ENCODE measurements at places on chromosomes 6 and 20.

- no peak for DNase-seq
These were observed 111.0 kb downstream of the SOBP start for GRCh38 chr6:107600936-107601335.

DNA sequence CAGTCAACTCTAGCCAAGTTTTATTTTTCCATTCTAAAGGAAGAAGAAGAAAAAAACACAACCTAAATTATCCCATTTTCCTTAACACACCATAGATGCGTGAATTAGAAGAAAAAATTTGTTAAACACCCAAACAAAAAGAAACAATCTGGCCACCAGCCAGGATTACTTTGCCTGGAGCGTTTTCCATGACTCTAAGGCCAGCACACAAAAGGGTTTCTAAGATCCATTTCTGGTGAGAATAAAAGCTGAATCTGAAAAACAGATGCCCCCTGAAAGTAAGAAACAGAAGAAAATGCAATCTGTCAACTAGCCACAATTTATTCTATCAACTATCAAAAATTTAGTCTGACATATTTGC, 267.2 kb upstream of the SULF2 start:
- DNase-seq: no peak

- no peak for DNase-seq
These were observed 264.0 kb downstream of the PRKN start for GRCh38 chr6:162463576-162463975.

DNA sequence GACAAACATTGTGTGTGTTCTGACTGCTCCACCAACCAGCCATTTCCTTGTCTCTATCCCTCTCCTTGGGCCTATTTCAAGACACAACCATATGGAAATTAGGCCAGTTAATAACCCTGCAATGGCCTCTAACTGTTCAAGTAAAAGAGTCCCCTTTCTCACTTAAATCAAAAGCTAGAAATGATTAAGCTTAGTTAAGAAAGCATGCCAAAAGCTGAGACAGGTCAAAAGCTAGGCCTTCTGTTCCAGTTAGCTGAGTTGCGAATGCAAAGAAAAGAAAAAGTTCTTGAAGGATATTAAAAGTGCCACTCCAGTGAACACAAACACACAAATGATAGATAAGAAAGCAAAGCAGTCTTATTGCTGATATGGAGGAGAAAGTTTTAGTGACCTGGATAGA, 22.5 kb downstream of the SERINC1 start:
- DNase-seq: no peak

DNA sequence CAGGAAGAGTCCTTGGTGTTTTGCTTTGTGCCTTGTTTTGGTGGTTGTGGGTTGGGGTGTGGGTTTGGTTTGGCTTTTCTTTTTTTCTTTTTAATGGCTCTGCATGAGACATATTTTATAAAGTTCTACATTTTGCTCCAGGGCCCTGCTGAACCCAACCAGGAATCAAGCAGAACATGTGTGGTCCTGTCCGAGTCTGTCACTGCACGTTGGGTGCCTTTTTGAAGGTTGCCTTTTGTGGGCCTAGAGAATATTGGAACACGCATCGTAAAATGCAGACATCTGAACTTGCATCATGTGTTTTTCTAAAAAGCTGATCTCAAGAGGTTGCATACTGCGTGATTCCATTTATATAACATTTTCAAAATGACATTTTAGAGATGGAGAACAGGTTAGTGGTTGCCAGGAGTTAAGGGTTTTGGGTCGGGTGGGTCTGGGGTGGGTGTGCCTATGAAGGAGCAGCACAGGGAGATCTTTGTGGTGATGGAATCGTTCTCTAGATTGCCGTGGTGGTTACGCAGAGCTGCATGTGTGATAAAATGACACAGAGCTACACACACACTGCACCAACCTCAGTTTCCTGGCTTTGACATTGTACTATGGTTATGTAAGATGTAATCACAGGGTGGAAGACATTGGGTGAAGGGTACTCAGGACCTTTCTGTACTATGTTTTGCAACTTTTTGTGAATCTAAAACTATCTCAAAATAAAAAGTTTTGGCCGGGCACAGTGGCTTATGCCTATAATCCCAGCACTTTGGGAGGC, 80.2 kb downstream of the EYA2 start:
- no peak for DNase-seq

DNA sequence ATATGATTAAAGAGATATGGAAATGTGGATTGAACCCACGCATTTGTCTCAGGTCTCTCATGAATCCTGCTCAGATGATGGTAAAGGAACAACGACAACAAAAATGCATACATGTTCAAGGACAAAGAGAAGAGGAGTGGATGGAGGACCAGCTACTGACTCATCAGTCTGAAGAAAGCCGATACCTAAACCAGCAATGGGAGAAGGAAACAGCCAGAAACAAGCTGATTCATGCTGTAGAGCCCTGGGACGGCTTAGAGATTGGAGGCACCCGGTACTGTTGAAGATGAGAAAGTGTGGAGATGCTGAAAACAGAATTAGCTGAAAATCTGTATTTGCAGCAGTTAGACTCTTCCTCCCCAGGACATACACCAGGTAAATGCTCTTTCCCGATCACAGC, 14.4 kb upstream of the RIPPLY2 start:
- no peak for DNase-seq
